ENCODE measurements at places on chromosomes 16 and 17. TPM values are rescaled to one million over a fixed set of nuclear protein-coding genes. Genes with fewer than 3 reads are reported as not detected.

- no peak for DNase-seq
Observed at GRCh38 chr17:71024172-71024571, 854.8 kb downstream of the KCNJ2 start.

Gene LGALS3BP
- total RNA-seq = 87.2 TPM

- no peak for DNase-seq
Observed at GRCh38 chr16:29675811-29676643, 3.0 kb upstream of the QPRT start.

DNA sequence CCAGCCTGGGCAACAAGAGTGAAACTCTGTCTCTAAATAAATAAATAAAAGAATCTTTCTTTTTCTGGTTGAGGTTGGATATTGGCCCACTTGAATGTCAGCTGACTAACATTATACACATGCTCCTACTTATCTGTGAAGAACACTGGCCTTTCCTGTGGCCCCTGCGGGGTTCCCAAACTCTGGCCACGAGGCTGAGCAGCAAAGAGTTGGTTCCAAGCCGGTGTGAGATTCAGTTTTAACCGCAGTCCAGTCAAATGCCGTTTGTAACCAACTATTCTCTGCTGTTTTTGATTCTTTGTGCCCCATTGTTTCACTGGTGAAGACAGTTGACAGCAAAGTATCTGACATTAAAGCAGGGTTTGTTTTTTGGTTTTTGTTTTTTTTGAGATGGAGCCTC lies 11.2 kb downstream of the ETV4 start:
- DNase-seq = no peak

DNA sequence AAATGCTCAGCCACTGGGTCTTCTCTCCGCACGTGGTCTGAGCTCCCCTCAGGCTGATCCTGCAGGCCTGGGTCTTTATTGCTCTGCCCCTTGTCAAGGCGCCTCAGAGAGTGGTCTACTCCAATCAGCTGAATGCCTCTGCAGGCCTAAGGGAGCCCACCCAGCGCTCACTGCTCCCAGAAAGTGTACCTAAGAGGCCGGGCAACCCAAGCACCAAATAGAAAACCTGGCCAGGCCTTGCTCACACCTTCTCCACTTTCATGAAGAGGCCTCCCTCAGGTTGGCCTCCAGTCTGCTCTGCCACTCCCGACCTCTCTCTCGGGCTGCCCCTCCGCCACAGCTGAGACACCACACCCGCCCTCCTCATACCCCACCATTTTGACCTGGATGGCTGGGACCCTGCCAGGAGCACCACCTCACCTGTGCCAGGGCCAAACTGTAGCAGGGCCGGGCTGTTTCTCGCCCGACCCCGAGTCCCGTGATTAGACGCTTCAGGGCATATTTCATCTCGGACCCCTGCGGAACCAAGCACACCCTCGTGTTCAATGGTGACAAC lies 665 bp downstream of the MYBBP1A start:
- DNase-seq = no peak

Gene NPIPA2
- not detected for total RNA-seq

Gene SLC7A6OS
- total RNA-seq = 11.5 TPM

- no peak for DNase-seq
Observed at GRCh38 chr17:36063786-36064541, at the start of gene CCL18. TSS of gene CCL18 (plus strand) at chr17:36064272. CDS start at chr17:36064343, 71 bp downstream.

Gene AIPL1
- not detected for total RNA-seq
